Uterus (tissue), 4 donors: ENCODE measurements at places on chromosomes 16 and 17. TPM values are rescaled to one million over a fixed set of nuclear protein-coding genes. Genes with fewer than 3 reads are reported as not detected.

EXOC3L1 gene
- 5.1 TPM for total RNA-seq

STX1B gene
- total RNA-seq = 2.6 TPM

SRL gene
- total RNA-seq = 7.7 TPM

PPY gene
- not detected for total RNA-seq

NPIPA5 gene
- 4.4 TPM for total RNA-seq
